ENCODE measurements at places on chromosomes 2 and 18. TPM values are rescaled to one million over a fixed set of nuclear protein-coding genes. Genes with fewer than 3 reads are reported as not detected.

ZNF804A gene
- 2.8 TPM for total RNA-seq

TFCP2L1 gene
- 0.26 TPM for total RNA-seq

INPP5D gene
- total RNA-seq, result 0.84 TPM

WDPCP gene
- 8.7 TPM for total RNA-seq

DNA sequence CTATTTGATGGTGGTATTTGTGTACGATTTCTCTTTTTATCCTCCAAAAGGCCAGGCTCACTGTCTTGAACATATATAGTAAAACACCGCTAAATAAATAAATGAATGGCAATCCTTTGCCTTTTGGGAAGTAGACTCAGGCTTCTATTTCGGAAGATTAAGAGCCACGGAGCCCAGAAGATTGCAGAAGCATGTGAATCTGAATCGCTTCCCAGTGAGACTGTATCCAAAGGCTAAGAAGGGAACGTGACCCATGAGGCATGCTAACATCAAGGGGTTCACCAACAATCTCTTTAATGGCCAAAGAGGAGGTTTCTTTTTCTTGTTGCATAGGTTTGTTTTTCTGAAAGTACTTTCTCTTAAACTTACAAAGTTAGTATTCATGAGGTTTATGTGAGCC, 70.0 kb upstream of the DNMT3A start:
- no peak for DNase-seq

DNA sequence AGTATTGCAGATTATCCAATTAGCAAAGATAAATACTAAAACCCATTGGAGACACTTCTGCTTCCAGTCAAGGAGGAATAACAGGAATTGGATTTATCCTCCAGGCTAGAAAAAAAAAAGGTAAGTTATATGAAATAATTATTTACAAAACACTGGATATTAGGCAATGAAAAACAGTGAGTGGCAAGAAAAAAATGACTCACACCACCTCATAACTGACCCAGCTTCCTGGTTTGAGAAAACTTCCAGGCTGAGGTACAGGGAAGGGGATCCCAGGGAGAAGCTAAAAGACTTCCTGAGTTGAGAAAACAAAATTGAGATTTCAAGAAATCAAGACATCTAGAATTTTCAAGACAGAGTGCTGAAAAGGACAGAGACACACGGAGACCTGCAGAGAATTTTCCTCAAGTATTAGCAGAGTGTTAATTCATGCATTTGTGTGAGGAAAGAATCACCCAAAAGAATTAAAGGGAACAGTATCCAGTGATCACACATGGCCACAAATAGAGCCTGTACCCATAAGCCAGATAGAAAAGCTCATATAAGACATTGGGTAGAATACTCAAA, 17.4 kb downstream of the SRD5A2 start:
- DNase-seq, result no peak

DNA sequence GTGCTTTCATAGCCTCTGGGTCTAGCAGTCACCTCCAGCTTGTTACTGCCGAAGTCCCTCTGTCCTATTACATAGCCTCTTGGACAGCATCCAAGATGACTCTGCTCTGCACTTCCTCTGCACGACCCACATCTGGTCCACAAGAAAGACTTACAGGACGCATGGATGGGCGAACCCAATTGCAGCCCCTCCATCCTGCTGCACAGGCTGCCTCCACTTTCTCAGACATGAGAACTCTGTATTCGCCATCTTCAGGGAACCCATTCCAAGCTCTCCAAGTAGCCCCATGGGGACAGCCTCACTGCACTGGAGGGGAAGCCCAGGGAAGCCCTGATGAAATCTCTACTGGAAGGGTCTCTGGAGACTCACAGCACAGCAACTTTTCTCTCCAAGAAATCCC, 172.1 kb downstream of the GFPT1 start:
- peak; percentile 39 for DNase-seq

- no peak for DNase-seq
Measured at GRCh38 chr2:216416571-216417307, 4.5 kb downstream of the SMARCAL1 start.

GRCh38 chr2:54341656-54342055, 85.6 kb upstream of the TSPYL6 start:
- DNase-seq, result no peak

DNA sequence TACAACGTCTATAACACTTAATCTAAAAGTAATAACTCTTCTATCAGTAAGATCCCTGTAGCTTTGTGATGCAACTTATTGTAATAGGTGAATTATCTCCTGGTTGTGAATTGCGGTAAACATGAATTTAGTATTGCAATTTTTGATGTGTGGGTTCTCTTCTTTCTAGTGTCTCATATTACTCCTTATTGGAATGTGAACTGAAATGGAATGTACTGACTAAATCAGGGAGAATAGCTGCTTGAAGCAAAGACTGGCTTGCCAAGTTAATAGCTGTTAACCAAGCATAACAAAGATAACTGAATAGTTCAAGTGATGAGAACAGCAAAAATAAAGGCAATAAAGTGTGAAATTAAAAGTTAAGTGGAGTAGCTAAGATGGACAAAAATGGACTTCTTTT, 60.5 kb upstream of the TFPI start:
- no peak for DNase-seq

DNA sequence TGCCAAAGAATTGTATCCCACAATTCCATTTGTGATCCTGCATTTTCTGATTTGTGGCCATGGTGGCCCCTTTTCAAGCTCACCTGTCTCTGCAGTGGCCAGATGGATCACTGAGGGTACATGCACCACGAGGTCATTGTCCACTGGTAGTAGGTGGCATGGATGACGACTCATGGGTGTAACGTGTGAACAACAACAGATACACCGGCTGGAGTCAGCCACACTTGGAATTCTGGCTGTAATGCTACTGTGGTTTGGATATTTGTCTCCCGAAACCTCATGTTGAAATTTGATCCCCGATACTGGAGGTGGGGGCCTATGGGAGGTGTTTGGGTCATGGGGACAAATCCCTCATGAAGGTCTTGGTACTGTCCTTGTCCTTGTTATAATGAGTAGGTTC, 102.2 kb upstream of the TAF1B start:
- peak; percentile 48 for DNase-seq

DNA sequence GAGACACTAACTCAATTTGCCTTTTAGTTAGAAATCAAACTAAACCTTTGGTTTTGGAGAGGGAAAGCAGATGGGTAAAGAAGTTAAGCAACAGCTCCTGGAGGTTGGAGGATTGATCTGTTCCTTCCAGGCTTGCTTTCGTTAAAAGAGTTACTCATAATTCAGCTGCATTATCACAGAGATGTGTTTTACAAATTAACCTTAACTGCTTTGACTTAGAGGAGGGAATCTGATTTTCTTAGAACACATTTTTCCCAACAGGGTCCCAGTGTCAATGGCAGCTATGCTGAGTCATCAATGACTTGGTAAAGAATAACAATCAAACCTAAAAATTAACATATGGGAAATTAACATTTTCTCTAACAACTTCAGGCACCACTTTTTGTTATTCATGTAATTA, 113.4 kb downstream of the COPS8 start:
- DNase-seq, result no peak

DNA sequence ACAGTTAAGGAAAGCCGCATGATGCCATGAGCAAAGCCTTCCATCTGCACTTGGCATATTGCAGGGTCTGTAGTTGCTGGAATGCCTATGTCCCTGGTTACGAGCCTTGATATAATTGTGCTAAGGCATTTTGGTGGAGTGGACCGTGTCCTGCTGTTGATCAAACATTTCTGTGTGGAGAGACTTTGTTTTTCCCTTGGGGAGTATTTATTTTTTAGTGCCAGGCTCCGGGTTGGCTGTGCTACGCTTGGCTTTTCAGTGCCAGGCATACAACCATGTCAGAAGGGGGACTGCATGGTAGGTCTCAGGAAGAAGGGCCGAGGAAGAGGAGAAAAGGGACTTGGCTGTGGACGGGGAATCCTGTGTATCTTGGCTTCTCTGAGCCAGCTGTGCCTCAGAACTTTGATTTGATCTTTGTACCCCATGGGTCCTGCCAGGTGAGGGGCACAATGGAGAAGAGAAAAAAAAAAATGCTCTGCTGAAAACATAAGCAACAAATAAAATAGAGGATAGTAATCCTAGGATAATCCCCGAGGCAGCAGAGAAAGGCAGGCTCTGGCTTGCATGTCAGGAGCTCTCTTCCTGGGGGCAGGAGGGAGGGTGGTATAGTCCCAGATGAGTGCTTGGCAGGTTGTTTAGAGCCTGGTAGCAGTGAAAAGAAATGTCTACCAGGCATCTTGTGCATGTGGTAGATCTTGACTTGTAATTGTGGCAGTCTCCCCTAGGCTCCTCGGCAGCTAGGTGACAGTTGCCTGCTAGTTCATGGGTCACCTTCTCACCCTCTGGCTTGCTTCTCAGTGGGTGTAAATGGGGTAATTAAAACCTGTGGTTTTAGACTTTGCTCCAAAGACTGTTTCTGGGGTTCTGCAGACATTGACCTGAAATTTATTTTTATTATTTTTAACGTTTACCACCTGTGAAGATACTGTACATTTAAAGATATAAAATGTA, 233.0 kb downstream of the NEDD4L start:
- DNase-seq, result no peak

Measured in A172 (cell line).